ENCODE measurements at places on chromosomes 2 and 18. TPM values are rescaled to one million over a fixed set of nuclear protein-coding genes. Genes with fewer than 3 reads are reported as not detected.

Gene CD8B2
- total RNA-seq: not detected

Gene PKDCC
- 0.53 TPM for total RNA-seq

Gene CMPK2
- 1.7 TPM for total RNA-seq

Gene CCDC141
- 1.8 TPM for total RNA-seq

Gene EGR4
- total RNA-seq: not detected

Gene SERPINB4
- 123 TPM for total RNA-seq

GRCh38 chr2:6923319-6923718 is 6.1 kb downstream of the RNF144A start:
- DNase-seq: no peak

DNA sequence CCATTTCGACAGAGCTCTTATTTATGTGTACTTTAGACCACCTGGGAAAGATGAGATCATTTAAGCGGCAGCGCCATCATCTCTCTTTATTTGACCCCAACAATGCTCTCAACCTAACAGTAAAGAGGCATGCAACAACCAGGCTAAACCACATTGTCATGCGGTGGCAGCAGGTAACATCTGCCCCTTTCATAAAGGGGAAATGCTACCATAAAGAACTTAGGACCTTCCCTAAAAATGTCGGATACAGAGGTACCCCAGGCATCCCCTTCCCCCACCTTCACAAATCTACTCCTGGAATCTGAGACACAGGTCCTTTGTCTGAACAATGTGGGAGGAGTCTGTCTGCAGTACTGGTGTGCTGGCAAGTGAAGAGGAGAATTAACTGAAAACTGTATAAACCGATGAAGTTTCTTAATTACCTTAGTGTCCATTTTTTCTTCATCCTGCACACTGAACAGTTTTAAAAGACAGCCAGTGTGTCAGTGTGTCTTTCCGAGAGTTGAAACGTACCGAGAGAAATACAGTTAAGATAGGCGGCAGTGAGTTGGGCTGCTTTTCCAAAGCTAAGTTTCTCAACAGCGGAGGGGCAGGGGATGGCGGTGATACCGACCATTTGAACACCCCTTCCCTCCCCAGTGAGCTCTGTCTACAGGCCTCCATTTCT is 1.9 kb downstream of the MEX3C start:
- DNase-seq: no peak

GRCh38 chr2:107405261-107405660 is 421.4 kb upstream of the RGPD4 start:
- no peak for DNase-seq

DNA sequence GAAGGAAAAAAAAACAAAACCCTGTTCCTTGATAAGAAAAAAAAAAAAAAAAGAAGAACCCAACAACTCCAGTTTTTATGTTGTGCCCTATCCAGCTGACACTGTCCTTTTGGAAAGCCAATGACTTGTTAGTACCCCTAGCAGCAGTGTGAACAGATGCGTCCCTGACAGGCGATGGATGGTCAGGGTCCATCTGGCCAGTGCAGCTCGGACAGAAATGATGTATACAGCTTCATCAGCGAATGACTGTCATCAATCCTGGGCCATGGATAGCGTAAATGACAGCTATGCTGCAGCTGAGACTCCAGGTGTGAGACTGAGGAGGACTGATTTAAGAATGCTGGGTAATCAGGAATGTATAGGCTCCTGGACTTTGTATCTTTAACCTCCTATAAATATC is 318.8 kb upstream of the FIGN start:
- no peak for DNase-seq

GRCh38 chr2:170554278-170554955 is 160.7 kb upstream of the SP5 start:
- DNase-seq: no peak

DNA sequence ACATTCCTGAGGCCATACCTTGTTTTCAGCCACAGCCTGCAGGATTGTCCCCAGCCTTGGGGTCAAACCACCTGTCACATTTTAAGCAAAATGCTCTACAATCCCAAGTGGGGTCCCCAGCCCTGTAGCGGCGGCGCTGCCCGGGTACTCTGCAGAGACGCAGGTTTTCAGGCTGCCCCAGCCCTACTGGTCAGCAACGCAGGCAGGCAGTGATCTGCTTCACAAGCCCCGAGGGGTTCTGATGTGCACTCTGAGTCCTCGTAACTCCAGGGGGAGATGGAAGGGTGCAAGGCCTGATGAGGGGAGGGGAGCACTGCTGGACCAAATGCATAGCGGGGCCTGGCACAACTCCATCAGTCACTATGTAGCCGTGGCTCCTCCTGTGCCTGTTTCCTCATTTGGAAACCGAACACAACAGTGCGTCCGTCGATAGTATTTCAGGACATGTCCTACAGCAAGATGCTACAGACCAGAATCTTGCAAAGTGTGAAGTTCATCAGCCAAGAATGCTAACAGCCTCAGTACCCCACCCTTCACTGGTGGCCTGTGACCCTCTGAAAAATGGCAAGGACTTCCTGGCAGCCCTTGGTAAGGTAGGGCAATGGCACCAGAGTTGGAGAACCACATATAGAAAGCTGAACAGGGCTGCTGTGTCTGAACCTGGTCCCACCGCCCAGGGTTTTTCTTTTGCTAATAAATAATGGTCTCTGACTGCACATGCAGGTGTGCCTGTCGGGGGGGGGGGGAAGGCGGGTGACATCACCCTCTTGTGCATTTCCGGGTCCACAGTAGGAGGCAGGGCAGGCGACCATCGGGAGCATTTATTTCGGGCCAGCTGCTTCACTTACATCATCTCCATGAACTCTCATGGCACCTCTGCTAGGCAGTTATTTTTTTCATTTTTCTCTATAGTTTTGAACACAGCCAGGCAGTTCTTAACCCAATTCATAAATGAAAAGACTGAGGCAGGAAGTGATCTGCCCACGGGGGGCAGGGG is 50.6 kb upstream of the TFCP2L1 start:
- DNase-seq: no peak

DNA sequence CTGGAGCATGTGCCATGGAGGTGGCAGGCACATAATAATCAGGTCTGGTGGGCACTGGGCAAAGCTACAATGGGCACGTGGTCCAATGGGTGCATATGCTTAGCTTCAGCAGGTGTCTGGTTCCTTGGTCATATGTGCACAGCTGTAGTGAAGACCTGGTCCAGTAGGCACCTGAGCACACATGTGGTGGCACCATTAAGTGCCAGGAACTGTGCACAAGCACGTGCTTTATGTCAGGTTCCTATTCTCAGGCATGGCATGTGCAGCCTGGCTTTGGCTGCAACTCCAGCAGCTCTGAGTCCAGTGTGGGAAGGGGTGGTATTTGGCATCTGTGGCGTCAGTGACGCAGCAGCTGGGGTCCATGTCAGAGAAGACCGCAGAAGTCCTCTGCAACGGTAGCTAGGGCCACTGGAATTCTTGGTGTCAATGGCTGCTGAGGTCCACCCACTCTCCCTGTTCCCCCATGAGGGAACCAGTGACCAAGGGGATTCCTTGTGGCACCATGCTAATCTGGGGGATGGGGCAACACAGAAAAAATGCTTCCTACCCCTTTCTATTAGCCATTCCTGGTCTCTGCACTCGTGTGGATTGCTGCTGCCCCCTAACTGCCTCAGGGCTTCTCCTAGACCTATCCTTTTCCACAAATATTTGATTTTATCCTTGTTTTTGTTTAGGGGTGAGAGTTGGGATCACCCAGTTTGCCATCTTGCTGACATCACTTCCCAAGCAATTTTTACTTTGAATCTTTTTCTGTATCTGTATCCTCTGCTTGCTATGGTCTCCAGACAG is 262.9 kb upstream of the MAP2 start:
- DNase-seq: no peak

DNA sequence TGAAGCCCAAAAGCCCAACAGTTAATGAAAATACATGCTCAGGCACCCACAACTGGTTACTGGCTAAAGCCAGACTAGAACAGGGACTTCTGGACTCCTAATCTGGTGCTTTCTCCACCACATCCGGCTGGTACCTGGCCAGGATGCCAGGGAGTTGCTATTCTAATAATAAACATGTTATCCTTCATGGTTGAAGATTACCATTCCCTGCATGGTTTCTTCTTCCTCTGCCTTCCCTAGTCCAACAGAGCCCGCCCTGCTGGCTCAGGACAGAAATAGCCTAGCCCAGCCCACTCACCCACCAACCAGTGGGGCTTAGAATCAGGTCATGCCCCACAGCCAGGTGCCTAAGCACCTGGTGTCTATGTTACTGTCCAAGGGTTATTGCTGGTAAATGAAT is 184.2 kb downstream of the TMEM247 start:
- DNase-seq: no peak

DNA sequence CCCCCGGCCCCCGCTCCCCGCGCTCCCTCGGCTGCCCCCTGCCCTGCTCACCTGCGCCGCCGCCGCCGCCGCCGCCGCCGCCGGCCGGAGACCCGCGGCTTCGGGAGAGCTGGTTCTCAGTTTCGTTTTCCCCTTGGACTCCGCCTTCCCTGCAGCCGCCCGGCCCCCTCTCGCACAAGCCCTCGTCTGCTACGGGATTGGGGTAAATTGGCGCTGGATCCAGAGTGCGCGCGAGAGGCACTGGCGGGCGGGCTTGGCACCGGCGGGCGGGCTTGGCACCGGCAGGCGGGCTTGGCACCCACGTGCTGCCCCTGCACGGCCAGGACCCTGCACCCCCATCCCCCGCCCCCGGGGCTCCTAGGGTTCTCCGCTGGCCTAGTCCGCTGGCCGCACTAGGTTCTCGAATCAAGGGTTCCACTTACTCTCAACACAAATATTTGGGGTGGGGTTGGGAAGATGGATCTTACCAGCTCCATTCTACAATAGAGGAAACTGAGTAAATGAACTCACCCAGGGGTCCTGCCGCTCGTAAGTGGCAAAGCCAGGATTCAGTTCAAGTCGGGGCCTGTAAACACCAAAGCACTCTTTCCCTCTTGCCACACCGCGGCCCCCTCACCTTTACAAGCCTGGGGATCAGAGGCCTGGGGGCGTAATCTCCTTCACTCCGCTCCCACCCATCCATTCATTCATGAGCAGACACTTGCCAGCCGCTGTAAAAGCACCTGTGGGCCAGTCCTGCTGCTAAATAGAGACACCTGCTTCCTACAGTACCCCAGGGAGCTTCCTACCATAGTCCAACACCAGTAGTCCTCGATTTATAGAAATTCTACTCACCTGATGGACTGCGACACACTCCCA is at the start of gene EIF2AK2:
TSS of gene EIF2AK2 (minus strand) at position 124 of the 858 bp plus-strand sequence. CDS start 9,174 bp downstream, outside the sequence.
- peak; percentile 32 for DNase-seq

- DNase-seq: no peak
These were observed 83.6 kb upstream of the BCL2L11 start for GRCh38 chr2:111037128-111037527.

- DNase-seq: no peak
These were observed 10.7 kb upstream of the IL1RL2 start for GRCh38 chr2:102176172-102176571.

DNA sequence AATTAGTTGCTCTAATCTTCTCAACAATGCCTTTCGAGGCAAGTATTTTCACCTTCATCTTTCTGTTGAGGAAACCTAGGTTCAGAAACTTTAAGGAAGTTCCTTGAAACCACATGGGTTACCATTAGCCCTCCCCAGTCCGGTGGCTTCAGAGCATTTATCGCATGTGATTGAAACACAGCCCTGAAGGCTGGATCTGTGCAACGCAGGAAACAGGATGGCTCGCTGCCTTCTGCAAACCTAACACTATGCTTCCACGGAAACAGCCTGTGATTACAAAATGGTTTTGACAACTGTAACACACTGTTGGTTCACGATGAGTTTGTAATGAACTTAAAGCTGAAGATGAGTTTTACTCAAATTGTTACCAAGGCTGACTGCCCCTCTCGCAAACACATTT is 68.5 kb downstream of the EPB41L3 start:
- DNase-seq: no peak

- DNase-seq: no peak
These were observed 108.3 kb downstream of the HDAC4 start for GRCh38 chr2:239292531-239292930.

Measured in esophagus squamous epithelium (tissue), 5 donors.